ENCODE measurements at places on chromosomes 6 and 20.

DNA sequence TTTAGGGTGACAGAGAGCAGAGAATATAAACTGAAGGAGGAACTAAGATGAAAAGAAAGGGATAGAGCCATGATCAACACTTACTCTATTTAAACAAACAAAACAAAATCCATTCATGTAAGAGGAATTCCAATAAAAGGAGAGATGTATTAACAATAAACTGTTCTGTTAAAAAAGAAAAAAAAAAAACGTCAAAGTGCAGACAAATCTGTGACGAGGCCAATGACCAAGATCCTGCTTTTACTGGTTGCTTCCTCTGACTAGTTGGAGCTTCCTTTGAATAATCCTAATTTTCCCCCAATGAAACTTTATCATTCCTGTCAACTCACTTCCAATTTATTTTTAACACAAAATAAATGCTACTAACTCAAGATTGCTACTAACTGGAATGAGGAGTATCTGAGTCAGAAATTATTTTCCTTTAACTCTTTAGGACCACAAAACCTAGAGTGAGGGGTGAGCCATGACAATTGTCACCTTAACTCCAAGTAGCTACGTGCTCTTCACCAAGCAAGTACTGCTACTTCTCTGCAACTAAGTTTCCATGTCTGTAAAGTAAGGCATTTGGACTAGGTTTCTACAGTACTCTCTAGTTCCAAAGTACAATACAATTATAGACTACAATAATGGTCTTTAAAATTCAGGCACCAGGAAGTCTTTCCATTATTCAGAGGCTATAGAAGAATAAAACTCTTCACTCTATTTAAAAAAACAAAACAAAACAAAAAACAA lies 152.0 kb downstream of the PTPRK start:
- no peak for DNase-seq

- DNase-seq = no peak
These were observed 5.3 kb downstream of the KCNK5 start for GRCh38 chr6:39224011-39224410.

- DNase-seq = peak; percentile 90
These were observed at the start of gene BACH2 for GRCh38 chr6:90296341-90297114. Gene BACH2 (minus strand): TSS chr6:90296843. CDS start chr6:90008844, 287,999 bp downstream.

DNA sequence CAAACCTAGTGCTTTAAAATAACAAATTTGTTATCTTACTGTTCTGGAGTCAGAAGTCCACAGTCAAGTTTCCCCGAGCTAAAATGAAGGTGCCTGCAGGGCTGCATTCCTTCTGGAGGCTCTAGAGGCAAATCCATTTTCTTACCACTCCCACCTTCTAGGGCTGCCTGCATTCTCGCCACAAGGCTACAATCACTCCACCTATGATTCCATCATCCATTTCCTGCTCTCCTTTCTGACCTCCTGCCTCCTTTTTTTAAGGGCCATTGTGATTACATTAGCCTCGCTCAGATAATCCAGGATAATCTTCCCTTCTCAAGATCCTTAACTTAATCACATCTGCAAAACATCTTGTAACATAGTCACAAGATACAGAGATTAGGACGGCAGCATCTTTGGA lies 42.4 kb upstream of the SIRT5 start:
- DNase-seq = no peak

GRCh38 chr6:30591008-30591407 lies 19.8 kb downstream of the ABCF1 start:
- peak; percentile 87 for DNase-seq

DNA sequence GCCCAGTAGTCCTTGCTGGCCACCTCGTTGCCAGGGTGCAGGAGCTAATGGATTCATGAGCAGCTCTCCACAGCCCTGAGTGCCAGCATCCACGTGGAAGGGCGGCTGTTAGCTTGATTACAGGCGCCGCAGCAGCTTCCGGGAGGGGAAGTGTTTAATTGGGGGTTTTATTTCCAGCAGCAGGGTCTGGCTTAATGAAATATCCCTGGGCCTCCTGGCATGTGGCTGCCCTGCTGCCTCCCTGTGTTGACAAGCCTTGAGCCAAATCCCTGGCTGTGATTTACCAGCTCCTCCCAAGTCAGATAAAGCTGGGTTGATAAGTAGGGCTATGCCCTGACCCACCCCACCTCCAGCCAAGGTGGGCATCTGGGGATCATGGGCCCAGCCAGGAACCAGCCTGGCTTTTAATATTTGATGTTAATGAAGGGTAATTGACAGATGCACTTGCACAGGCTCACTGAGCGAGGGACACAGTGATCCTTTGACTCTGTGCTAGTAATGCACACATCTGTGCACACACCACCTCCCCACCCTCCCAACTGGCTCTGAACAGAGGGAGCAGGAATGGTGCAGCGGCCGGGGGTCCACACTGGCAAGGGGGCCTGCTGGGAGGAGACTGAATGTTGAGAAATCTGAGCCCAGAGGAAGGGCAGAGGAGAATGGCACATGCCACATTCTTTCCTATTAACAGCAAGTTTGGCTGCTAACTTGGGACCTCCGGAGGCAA lies 13.6 kb downstream of the GLP1R start:
- no peak for DNase-seq

Data from mammary epithelial cell (primary cell).